ENCODE measurements at places on chromosomes 2 and 18. TPM values are rescaled to one million over a fixed set of nuclear protein-coding genes. Genes with fewer than 3 reads are reported as not detected.

GRCh38 chr2:41694536-41695049 is 353.2 kb upstream of the PKDCC start:
- no peak for DNase-seq

DNA sequence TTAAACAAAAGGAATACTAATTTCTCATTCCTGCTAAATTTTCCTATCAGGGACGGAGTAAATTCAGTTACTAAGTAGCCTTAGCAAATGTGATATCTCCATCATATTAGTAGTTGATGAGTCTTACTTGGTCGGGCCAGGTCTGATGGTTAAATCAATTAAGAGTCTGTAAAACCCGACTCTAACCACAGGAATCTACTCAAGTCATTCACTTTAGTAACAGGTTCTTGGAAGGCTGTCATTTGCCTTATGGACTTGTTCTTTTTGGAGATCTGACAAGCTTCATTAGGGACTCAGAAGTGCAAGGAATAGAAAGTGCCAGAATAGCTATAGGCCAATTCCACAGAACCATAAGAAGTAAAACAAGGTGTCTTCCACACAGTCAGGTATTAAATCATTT is 119.0 kb downstream of the GCA start:
- DNase-seq: no peak

GRCh38 chr18:61791031-61791430 is 101.8 kb downstream of the RNF152 start:
- no peak for DNase-seq

DNA sequence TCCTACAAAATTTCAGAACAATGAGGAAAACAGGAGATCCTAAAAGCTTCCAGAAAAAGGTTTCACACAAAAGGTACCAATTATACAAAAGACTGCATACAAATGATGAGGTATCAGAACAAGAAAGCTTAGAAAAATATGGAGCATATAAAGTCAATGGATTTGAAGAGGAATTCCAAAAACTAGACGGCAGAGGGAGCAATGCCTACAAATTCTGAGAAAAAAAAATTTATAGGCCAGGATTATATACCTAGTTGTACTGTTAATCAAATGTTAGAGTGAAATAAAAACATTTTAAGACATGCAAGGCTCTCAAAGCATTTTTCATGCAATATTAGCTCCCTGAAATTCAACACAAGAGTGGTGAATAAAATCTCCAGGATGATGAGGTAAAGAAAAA is 106.2 kb downstream of the ZRANB3 start:
- DNase-seq: no peak

DNA sequence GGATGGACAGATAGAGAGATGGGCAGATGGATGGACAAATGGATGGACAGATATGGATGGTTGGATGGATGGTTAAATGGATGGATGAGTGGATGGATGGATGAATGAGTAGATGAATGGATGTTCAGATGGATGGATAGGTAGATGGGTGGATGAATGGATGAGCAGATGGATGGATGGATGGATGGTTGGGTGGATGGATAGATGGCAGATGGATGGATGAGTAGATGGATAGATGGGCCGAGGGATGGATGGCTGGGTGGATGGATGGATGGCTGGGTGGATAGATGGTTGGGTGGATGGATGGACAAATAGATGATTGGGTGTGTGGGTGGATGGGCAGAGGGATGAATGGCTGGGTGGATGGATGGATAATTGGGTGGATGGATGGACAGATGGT is 98.9 kb upstream of the OTOS start:
- no peak for DNase-seq

Gene SCYGR4
- not detected for total RNA-seq

Gene ASB18
- not detected for total RNA-seq

Gene OTOS
- total RNA-seq: not detected

Measured in transverse colon (tissue), 4 donors.